ENCODE measurements at places on chromosomes 3 and 15.

DNA sequence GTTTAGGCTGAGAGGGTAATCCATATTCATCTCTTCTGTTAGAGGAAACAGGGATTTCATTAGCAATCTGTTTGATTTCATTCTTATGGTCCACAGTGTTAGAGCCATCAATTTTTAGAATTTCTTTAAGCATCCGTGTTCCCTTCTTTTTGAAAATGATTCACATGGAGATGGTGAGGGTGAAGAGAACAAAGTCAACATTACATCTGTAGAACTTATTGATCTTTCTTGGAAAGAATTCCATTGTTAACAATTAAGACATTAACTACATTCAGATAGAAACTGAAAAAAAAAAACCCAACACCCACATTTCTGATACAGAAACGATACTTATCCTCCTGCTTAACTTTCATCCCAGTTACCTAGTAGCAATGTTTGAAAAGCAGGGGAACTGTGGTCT, 107.0 kb upstream of the GK5 start:
- DNase-seq: no peak

DNA sequence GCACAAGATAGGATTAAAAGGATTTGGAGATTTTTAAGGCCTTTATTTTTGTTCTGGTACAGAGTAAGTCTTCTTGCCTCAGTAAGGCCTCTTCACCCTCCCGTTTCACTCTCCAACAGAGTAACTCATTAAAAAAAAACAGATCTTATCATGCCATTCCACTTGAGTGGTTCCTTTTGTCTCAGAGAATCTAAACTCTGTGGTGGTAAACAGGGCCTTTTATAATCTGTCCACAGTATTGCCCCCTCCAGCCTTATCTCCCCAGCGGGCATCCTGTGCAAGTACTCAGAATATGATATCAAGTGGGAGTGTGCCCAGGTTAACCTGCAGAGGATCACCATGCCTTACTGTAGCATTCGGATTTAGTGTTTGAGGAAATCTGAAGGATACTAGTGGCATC, 20.3 kb upstream of the ATOSA start:
- no peak for DNase-seq

DNA sequence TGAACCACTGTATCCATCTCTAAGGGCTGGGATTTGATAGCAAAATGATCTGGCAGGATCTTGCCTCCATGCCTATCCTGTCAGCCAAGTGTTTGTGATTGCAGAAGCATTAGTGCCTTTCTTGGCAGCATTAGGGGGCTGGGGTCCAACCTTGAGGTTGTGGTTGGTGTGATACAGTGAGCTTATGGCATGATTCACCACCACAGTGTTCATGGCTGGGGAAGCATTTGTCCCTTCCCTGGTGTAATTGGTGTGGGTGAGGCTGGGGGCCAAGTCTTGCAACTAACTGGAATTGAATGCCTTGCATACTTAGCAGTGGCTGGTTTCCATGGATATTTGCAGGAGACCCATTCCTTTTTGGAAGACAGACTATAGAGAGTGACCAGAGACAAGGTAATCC, 271.0 kb upstream of the TBL1XR1 start:
- no peak for DNase-seq

- no peak for DNase-seq
These were observed 6.1 kb downstream of the CP start for GRCh38 chr3:149215515-149215914.

DNA sequence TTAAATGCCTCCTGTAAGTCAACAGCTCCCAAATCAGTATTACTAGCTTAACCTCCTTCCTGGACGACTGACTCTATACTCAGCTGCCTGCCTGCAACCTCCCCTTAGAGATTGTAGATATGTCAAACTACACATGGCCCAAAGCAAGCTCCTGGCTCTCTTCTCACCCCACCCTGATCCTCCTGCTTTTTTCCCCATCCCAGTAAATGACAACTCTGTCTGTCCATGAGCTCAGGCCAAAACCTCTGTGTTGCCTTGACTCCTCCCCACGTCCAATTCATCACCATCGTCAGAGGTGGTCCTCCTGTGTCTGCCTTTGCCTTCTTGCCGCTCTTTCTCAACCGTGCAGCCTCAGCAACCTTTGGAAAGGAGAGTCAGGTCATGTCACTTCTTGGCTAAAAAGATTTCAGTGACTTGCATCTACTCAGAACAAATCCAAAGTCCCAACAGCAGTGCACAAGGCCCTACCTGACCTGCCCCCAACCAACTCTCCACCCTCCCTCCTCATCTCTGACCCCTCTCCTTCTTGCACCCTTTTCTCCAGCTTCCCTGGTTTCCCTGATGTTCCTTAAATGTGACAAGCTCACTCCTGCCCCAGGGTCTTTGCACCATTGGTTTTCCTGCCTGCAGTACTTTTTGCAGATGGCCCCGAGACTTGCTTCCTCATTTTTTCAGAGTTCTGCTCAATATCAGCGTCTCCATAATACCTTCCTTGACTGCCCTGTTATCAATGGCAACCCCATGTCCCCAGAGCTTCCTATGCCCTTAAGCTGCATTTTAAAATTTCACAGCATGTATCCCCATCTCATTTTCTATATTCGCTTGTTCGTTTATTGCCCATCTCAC, 52.8 kb downstream of the LSM3 start:
- DNase-seq: peak; percentile 34

DNA sequence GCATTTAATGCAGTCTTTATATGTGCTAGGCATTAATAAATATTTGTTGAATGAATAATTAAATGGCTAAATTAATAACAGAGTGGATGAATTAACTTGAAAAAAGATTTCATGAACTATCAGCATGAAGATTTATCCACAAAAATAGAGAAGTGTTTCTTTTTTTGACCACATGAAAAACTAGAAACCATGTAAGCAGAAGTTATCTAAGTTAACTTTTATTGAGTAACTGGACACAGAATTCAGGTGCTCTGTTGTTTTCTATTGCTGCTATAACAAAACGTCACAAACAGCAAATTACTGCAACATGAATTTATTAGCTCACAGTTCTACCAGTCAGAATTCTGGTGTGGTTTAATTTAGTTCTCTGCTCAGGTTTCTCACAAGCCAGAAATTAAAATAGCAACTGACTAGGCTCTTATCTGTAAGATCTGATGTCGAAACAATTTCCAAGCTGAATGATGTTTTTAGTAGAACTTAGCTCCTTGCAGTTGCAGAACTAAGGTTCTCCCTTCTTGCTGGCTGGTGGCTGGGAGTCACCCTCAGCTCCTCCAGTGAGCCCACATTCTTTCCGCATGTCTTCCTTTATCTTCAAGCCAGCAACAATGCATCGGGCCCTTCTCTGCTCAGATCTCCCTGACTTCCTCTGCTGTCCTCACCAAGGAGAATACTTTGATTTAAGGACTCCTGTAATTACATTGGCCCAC, 810.2 kb upstream of the ALCAM start:
- peak; percentile 81 for DNase-seq

DNA sequence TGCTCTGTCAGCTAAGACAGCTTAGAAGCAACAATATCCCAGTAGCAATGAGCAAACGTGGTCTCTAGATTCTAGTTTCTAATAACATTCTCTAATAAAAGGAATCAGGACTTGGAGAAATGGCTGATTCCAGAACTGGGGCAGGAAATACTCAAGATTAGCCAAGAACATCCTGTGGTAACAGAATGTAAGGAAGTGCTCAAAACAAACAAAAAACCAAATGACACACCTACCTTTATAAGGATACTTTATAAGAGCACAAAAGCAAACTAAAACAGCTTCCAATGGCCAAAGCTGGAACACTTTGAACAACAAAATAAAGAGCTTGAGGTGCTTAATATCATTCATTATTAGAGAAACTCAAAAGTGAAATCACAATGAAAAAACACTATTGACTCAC, 33.1 kb upstream of the EIF5A2 start:
- no peak for DNase-seq

DNA sequence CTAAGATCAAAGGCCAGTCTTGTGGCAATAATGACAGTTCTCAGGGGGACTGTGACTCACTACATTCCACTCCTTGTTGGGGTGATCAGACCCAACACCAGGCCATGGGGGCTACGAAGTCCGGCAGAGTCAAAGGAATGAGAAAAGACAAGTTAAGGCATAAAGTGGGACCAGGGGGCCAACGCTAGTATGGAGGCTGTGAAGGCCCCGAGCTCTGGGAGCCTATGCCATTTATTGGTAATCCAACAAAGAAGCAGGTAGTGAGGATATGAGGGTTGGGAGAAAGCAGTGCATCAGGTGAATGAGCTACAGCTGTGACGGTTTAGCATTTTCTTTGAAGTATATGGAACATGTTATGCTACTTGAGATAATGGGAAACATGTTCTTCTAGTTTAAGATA, 104.4 kb upstream of the C2CD4B start:
- DNase-seq: no peak

DNA sequence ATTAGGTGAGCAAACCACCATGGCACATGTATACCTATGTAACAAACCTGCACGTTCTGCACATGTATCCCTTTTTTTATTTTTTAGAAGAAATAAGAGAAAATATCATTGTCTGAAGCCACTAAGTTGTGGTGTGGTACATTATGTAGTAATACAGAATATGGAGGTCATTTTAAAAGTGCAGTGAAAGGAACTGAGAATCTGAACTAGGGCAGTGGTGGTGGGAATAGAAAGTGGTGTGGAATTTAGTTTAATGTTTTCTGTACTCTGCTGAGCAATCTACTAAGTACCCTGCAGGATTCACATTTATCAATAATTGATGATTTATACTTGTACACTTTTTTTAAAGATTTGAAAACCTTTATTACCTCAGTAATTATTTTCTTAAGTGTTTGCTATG, 283.5 kb downstream of the CHL1 start:
- peak; percentile 51 for DNase-seq

DNA sequence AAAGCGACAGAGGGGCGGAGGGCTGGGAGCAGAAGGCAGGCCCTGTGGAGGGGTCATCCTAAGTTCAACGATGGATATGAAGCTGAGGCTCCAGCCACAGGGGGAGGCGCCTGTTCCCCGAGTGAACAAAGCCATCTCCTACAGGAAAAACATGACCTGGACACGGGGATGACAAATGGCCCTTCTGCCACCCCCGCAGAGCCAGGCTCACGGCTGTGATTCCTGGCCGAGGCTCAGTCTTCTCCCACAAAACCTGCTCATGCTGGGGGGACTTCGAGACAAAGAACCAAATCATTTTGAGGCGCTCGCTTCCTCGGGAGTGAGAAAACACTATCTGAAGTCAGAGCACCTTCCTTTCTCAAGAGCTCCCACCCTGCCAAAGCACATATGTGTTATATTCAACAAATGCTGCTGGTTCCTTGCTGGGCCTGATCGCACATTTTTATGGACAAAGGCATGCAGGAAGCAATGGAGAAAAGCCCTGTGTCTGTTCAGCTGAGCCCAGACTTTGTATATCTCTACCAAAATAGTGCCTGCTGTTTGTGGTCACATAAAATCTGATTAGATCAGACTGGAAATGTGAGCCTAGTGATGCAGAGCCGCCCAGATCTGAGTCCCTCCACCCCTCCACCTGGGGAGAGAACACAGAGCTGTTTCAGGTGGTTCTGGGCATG, 5.6 kb downstream of the RBP1 start:
- DNase-seq: no peak

GRCh38 chr3:62135741-62136140, 237.6 kb downstream of the FEZF2 start:
- no peak for DNase-seq

- no peak for DNase-seq
These were observed 4.0 kb upstream of the ITGA11 start for GRCh38 chr15:68435966-68436365.

DNA sequence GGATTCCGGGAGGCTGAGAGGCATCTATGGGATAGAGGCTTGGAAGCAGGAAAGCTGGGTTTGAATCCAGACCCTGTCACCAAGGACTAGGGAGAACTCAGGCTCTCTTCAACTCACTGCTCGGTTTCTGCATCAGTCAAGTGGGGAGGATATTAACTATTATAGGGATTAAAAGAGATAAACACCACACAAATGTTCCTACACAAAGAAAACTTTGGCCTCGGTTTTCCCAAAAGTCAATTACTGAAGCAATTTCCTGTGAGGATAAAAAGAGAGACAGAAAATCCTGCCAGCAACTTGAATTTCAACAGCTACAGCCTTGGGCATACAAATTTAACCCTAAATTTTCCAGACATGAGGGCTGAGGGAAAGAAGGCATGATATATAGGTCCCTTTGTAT, 36.0 kb downstream of the ITGB5 start:
- no peak for DNase-seq

- DNase-seq: no peak
These were observed 21.2 kb downstream of the CCR4 start for GRCh38 chr3:32972482-32973146.

DNA sequence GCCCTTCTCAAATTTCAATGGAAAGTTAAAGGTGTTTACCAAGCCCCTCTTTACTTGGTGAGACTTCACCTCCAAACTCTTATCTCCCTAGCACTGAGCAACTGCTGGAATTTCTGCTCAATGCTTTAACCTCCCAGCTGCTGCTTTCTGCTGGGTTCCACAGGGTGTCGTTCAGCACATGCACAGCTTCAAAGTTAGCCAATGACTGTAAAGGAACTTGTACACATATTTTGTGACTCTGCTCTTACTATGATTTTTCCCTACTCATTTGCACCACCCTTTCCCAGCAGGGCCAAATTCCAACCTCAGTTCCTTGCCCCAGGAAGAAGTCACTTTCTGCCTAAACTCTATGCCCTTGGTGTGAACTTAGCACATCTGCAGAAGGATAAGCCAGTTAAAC, 89.7 kb downstream of the ULK4 start:
- DNase-seq: no peak

- no peak for DNase-seq
These were observed 971 bp downstream of the C3orf22 start for GRCh38 chr3:126557761-126558160.

- DNase-seq: no peak
These were observed 331.5 kb upstream of the MCTP2 start for GRCh38 chr15:93899817-93900216.

- DNase-seq: no peak
These were observed 8.4 kb upstream of the GSK3B start for GRCh38 chr3:120102674-120103073.

DNA sequence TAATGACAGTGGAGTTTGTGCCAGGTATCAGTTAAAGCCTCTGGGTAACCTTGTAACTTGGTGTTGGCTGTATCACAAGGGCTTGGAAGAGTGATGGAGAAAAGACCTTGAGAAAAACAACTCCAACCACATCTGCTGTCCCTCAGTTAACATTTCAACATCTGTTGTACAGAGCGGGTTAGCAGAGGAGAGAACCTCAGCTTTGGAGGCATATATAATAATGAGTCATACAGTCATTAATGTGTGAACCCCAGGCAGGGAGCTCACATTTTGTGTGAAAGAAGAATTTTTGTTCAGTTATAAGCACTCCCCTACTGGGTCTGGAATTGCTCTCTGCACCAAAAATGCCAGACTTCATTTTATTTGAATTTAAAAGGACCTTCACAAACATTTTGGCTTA, 439.5 kb downstream of the PDCD6IP start:
- no peak for DNase-seq
